ENCODE measurements at places on chromosomes 2 and 18.

GRCh38 chr2:131567891-131568290, 40.2 kb downstream of the CCDC74A start:
- no peak for DNase-seq

GRCh38 chr2:137813176-137813575, 151.1 kb upstream of the HNMT start:
- DNase-seq: no peak

DNA sequence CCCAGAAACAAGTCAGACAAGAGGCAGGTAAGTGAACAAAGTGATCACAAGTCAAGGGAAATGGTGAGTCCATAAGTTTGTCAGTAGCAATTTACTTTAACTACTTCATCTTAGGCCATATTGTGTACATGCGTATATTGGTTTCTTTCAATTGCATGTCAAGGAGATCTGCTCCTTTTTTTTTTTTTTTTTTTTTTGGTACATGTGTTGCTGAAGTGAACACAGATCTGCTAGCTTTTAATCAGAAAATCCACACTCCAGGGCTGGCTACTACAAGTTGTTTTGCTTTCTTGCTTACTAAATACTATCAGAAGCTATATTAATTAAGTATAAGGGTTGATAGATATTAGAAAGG, 985.1 kb downstream of the TSN start:
- DNase-seq: no peak

- DNase-seq: no peak
These were observed 39.2 kb upstream of the MRPL19 start for GRCh38 chr2:75607400-75607798.

DNA sequence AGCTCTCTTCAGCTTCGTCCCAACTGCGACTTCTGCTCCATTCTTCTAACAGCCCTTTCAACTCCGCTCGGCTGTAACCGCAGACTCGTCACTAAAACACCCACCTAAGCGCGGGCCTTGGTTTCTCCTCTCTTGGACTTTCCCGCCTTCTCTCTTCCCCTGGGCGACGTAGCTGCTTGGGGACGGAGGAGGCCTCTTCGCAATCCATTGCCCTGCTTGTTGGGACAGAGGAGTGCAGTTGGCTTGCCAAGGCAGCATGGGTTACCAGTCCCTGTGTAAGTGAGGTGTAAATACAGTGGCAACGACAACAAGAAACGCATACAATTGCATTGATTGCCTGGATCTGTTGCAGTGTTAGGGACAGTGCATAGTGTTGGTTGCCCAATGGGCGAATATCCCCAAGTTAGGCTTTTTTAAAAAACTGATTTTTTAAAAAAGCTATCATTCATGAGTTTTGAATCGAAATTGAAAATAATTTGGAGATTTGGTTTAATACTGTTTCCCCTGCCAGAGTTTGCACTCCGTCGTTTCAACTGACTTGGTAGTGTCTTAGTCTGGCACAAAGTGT, 484 bp upstream of the DARS1 start:
- DNase-seq: no peak

- DNase-seq: no peak
These were observed 10.4 kb downstream of the KCNE4 start for GRCh38 chr2:223062396-223062795.

- DNase-seq: no peak
These were observed 128.0 kb downstream of the OLA1 start for GRCh38 chr2:174120346-174120745.

DNA sequence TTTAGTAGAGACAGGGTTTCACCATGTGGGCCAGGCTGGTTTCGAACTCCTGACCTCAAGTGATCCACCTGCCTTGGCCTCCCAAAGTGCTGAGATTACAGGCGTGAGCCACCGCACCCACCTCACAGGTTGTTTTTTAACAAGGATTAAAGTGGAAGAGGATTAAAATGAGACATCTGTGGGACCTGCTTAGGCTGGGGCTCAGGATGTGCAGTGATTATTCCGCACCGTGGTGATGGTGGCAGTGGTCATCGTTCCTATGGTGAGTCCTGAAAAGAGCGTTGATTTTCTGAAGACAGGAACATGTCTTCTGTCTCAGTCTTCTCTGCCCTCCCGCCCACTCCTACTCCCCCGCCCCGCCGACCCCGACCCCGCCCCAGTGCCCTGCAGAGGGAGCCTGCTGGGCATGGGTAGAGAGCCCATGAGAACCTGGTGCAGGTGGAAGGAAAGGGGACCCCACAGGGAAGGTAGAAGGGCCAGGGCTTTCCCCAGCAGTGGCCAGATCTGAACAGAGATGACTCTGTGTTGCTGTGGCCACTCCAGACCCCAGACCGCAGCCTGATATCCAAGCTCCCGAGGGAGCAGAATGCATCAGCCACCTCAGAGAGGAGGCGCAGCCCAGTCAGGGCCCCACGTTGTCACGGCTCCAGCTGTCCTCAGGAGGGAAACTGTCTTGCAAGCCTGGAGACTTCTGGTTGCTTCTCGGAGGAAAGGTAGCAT, 34.5 kb upstream of the FOSL2 start:
- no peak for DNase-seq

DNA sequence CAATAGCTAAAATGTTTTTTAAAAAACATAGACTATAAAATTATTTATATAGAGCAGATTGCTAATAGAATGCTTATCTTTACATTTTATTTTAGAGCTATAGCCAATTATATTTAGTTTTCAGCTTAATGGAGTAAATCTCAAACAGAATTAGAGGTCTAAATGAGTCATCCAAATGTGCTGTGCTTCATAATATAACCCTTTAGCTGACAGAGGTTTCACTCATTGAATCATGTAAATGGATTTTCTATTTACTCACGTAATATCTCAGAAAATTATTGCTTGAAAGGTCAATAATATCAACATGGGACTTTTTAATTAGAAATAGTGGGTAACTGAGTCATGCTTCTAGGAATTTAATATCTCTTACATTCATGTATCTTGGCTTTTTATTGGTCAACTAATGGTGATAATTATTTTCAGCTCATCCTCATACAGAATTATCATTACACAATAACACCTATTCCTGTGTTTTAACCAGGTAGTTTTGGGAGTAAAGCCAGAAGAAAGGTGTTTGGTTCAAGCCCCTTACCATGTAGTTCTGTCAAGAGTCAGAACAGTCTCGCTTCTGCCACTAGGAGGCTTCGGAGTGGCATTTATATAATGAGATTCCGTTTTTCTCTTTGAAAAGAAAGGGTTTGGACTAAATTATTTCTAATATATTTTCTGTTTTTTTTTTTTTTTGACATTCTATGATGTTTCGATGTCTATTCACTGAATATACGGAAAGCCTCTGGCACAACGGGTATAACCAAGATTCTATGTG, 217.6 kb downstream of the CDH7 start:
- DNase-seq: no peak

- DNase-seq: no peak
These were observed 46.7 kb upstream of the FLACC1 start for GRCh38 chr2:201403880-201404279.

GRCh38 chr2:88871336-88871735, 179.9 kb downstream of the RPIA start:
- DNase-seq: no peak

- no peak for DNase-seq
These were observed 222.3 kb upstream of the CDH19 start for GRCh38 chr18:66826211-66826610.

DNA sequence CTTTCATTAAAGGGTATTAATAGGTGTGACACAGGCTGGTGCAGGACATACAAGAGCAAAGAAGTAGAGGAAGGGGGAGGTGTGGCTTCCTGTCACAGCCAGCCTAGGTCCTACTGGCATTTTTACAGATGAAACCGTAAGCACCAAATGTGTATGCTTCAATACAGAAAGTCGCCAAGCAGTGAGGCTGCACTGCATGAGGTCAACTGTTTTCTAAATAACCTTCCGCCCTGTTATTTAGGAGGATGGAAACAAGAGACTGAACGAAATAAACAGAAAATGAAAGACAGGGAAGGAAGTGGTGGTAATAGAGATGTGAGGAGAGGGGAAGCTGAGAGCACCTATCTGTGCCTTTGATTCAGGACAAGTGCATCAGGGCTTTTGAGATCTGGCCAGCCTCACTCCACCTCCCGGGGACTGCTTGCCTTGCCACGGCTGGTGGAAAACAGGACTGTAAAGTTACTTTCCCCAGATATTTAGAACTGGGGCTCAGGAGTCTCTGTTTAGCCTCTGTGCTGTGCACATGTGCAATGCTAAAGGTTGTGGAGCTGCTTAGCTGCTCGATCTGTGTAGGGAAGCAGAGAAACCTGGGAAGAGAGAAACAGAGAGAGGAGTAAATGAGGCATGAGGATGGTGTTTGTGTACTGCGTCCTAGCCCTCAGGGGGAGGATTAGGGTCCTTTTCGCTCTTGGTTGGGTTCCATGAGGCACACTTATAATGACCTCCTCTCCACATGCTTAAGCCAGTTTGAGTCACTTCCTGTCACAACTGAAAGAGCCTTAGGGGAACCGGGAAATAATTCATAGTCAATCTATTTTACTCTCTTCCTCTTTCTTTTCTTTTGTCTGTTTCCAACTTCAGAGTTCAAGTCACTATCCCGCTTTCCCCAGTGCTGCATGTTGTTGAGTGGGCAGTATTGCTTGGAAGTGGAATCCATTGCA, 62.3 kb upstream of the BOD1L2 start:
- DNase-seq: no peak

DNA sequence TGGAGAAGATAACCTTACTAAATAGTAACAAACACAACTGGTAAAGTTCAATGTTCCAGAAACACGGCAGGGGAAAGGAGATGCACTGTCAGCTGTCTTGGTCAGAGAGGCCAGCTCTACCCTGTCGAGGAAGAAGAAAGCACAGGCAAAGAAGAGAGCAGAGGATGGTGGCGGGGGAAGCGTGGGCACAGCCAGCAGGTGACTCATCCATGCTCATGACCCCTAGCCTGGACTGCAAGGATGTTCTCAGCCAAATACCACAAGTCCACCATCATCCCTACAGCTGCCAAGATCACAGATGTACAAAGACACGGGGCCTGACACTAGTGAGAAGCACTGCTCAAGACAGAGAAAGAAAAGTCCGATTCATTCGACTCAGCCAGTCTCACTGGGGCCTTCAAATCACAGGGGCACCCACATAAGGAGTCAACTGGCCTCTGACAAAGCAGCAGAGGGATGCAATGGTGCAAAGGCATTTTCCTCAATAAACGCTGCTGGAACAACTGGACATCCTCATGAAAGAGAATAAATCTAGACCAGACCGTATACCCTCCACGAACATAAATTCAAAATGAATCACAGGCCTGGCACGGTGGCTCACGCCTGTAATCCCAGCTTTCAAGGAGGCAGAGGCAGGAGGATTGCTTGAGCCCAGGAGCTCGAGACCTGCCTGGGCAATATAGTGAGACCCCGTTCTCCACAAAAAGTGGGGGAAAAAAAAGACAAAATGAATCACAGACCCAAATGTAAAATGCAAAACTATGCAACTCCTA, 5.6 kb downstream of the DTYMK start:
- DNase-seq: no peak

DNA sequence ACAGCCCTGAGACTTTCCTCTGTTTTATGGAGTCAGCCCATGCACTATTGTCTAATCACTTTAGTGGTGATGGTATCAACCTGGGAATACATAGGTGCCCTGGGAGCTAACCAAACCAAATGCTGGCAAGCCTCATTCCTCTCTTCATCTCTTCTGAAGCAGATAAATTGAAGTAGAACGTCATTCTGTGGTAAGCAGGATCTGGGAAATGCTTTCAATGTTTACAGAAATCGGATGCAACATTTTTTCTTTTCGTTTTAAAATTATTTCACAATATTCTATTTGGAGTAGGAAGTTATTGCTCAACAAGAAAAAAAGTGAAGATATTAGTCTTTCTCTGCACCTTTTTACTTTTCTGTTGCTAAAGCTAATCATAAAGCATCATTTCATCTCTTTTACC, 114.2 kb downstream of the RBMS1 start:
- no peak for DNase-seq

GRCh38 chr2:133787207-133787606, 218.9 kb upstream of the NCKAP5 start:
- no peak for DNase-seq

GRCh38 chr18:45376193-45376592, 239.1 kb upstream of the SLC14A2 start:
- no peak for DNase-seq

DNA sequence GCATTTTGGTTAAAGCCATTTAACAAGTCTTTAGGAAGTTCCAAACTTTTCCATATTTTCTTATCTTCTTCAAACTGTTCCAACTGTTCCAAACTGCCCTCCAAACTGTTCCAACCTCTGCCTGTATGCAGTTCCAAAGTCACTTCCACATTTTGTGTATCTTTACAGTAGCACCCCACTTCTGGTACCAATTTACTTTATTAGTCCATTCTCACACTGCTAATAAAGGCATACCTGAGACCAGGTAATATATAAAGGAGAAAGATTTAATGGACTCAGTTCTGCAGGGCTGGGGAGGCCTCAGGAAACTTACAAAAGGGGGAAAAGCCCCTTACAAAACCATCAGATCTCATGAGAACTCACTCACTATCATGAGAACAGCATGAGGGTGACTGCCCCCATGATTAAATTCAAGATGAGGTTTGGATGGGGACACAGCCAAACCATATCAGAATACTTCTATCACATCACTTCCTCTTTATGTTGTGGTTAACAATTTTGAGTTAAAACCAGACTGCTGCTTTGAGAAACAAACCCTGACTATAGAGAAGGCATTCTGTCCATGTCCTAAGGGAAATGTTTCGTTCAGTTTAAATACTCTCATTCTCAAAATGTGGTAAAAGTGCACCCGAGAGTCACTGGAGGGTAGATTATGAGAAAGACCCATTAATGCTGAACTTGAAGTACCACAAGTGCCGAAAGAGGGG, 11.0 kb downstream of the IL18R1 start:
- DNase-seq: no peak

DNA sequence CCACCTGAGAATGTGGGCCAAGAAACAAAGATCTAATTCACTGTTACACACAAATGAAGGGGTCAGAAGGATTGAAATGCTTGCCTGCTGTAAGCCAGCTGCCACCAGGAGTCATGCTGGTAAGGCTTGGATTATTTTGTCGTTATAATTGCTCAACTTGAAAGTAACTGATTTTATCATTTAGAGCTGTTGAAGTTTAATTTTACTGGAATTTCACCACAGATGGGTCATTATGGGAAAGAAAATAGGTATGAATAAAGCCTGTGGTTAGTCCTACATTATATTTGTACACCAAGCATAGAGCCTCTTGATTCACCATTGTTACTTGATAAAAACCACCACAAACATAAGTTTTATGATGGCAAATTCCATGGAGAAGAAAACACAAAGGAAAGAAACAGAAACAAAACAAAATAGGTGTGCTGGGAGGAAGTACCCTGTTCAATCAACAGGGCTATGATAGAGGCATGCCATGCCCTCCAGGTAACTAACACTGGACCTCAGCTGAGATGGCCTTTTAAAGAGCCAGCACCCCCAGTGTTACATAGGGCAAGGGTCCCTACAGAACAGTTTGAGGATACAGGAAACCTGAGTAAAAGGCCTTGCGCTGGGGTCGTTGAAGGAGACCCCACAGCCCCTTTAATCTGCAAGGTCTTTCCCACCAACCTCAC, 3.0 kb downstream of the CLEC4F start:
- DNase-seq: no peak

GRCh38 chr2:46297546-46298271, 502 bp downstream of the EPAS1 start:
- DNase-seq: peak; percentile 59

Data from T-helper 22 cell (primary cell).